ENCODE measurements at places on chromosomes 6 and 20.
A peak's percentile ranks its signal among the peaks of the same experiment; 100 is the strongest.

GRCh38 chr6:131758920-131759319 lies 48.1 kb upstream of the CTAGE9 start:
- DNase-seq: no peak

DNA sequence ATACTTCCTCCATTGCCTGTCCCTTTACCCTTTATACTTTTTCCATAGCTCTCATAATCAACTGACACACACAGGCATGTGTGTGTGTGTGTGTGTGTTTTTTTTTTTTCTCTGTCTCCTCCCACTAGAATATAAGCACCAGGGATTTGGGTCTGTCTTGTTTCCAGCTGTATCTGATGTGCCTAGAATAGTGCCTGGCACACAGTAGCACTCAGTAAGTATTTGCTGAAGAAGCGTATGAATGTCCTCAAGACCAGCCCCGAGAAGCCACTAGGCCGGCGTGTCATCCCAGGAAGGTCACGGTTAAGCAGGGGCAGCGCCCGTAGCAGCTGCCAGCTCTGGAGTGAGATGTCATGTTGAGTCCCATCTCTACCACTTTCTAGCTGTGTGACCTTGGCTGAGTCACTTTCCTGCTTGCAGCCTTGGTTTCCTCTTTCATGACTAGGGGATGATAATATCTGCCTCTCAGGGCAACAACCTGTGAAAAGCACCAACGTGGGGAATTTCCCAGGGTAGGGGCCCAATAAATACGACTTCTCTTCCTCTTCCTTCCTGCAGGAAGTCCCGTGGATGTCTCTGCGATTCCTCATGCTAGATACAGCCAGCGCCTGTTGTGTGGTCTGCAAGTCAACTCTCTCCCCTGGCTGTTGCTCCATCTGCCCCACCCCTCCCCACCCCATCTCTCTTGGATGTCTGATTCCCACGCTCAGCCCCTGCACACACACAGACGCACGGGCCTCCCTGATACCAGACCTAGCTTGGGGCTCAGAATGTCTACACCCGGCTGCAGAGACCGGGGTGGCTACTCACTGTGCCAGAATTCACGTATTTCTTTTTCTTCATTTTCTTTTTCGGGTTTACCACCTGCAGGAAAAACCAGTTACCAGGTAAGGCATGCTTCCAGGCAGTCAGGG lies 58.1 kb downstream of the RAB44 start:
- peak; percentile 58 for DNase-seq

DNA sequence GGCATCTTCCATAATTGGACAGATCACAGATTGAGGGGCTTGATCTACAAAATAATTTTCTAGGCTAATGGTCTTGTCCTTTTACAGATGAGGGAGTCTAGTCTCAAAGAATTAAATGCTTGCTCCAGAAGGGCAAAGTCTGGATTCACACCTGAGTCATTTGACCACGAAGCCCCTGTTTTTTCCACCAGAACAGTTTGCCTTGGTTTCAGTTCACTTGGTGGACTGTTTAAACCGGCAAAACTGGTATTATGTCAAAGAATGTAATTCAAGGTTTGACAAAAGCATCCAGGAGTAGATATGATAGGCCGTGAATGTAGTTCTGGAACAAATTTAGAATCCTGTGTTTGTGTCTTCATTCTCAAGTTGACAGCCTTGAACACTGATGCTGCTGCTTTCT lies 3.3 kb downstream of the MYO6 start:
- no peak for DNase-seq

DNA sequence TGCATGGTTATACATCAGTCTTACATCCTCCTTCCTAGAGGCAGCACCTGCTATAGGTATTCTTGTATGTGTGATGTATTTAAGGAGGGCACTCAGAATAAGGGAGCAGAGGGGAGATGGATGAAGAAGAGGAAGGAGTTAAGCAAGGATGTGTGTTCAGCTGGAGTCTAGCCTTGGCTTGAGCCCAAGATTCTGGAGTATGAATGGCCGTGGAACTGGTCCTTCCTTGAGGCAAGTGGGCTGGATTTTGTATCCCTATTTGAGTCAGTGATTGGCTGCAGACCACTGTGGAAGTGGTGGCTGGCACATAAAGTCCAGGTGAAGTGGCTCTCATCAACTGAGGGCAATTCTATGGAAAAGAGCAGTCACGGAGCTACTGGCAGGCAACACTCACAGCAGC lies 112.0 kb upstream of the RNF24 start:
- DNase-seq: no peak

DNA sequence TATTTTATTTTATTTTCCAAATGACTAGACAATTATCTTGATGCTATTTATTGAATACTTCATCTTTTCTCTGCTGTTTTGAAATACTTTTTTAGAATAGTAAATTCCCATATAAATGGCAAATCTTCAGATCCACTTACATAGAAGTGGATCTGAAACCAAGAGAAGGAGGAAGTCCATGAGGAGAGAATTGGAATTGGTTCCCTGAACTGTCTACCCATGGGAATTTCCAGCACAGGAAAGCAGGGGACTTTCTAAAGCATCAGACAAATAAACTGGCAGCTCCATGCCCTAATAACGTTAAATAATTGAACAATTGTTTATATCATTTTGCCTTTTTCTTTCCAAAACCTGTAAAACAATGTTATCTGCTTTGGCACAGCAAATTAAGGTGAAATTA lies 47.1 kb upstream of the PNRC1 start:
- DNase-seq: no peak

DNA sequence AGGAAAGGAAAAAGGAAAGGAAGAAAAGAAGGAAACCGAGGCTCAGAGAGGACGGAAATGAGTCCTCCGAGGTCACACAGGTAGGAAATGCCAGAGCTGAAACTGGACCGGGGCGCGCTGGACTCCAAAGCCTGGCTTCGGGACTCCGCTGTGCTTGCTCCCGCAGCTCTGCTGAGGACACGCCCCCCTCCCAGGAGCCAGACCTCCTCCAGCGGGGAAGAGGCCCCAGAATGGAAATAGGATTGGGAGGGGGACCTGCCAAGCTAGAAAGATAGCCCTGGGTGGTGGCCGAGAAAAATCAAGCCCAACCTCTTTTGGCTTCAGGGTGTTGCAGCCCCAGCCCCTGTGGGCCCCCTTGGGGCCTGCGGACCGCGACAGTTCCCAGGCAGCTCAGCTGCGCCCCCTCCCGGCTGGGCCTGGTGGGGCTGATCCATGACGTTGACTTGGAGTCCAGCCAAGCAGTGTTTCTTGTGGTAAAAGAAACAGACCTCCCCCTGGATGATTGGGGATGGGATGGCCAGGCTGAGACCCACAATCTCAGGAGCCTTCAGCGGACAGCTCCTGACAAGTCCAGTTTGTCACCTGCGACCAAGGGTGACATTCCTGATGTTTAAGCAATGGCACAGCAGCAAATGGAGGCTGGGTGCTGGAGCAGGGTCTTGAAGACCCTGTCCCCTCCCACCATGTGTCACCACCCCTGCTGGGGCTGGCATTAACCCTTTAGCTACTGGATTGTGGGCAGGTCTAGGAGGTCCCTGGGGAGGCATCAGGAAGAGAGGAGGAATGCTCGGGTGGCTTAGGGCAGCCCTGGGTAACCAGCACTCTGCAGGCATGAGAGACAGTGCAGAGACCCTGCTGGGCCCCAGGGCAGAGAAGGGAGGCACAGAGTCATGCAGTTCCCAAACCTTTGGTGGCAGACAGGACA lies 55.4 kb downstream of the RIPOR3 start:
- peak; percentile 70 for DNase-seq

- no peak for DNase-seq
Observed at GRCh38 chr6:112172540-112172939, 81.8 kb downstream of the LAMA4 start.

DNA sequence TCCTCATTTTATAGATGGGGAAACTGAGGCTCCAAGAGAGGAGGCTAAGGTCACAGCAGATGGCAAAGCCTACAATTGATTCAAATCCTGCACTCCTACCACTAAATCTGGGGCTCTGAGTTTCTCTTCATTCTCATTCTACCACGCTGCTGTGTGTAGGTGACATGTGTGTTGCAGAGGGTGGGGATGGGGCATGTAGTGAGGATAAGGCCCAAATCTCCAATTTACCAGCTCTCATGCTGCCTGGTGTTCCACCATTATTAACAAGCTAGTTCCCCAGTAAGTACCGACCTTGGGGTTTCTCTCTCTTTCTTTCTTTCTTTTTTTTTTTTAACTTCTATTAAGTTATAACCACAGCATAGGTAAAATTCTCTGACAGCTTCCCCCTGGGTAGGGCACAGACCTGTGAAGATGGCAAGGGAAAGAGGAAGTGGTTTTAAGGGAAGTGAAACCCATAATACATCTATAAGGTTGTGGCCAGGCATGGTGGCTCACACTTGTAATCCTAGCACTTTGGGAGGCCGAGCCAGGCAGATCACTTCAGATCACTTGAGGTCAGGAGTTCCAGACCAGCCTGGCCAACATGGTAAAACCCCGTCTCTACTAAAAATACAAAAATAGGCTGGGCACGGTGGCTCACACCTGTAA lies 13.0 kb upstream of the MATN4 start:
- DNase-seq: no peak

- no peak for DNase-seq
Observed at GRCh38 chr6:26223650-26224546, 136.7 kb downstream of the HFE start.

- DNase-seq: no peak
Observed at GRCh38 chr6:166656230-166657151, 29.4 kb upstream of the RPS6KA2 start.

GRCh38 chr6:159639721-159640120 lies 53.3 kb downstream of the SOD2 start:
- no peak for DNase-seq

- DNase-seq: no peak
Observed at GRCh38 chr6:102064142-102064541, 670.6 kb downstream of the GRIK2 start.

GRCh38 chr6:111857674-111858337 lies 15.4 kb downstream of the FYN start:
- DNase-seq: no peak

- no peak for DNase-seq
Observed at GRCh38 chr6:14544666-14545065, 427.1 kb downstream of the CD83 start.

GRCh38 chr20:1955217-1955616 lies 38.6 kb downstream of the PDYN start:
- no peak for DNase-seq

GRCh38 chr6:161017766-161018564 lies 26.4 kb downstream of the MAP3K4 start:
- no peak for DNase-seq

- no peak for DNase-seq
Observed at GRCh38 chr6:22332711-22333110, 35.9 kb upstream of the PRL start.

DNA sequence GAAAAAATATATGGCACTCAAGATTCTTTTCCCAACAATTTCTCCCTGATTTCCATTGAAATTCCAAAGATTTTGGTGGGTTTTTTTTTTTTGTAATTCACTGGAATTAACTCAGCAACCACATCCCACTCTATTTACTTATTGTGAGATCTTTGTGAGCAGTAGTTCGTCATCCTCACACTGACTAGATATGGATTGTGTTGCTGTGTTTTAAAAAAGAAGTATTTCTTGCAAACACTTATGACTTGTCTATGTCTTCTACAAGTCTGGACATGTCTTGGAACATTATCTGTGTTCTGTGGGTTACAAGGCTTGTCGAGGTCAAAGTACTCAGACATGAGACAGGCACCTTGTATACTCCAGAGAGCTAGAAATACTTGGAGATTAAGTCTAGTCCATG lies 7.3 kb upstream of the TENT5A start:
- no peak for DNase-seq

DNA sequence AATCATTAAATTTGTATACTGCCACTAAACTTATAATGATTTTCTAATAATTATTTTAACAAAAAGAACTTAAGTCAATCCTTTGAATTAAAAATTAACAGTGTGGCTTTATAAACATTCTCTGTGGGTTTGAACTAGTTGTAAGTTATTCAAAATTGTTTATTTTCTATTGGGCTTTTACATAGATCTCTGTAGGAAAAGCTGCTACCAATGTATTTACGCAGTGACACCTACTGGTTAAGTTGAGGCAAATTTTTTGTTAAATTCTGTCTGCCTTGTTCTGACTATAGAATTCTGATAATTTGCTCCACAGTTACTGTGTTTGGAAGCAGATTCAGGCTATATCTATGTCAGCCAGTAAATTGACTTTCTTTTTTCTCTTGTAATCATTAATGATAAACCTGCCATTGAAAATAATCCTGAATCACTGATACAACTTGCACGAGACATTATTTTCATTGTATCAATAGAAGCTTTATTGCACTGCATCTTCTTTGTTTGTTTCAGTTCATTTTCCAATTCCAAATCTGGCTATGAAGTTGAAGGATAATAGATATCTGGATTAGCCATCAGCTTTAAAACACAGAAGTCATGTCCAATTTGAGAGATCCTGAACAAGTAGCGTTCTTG lies 66.0 kb upstream of the UTRN start:
- no peak for DNase-seq

- no peak for DNase-seq
Observed at GRCh38 chr6:7902221-7902620, 8.4 kb downstream of the TXNDC5 start.

GRCh38 chr6:153047386-153047785 lies 44.9 kb upstream of the MTRF1L start:
- DNase-seq: no peak

GRCh38 chr6:134029495-134030455 lies 22.6 kb downstream of the SLC2A12 start:
- no peak for DNase-seq

DNA sequence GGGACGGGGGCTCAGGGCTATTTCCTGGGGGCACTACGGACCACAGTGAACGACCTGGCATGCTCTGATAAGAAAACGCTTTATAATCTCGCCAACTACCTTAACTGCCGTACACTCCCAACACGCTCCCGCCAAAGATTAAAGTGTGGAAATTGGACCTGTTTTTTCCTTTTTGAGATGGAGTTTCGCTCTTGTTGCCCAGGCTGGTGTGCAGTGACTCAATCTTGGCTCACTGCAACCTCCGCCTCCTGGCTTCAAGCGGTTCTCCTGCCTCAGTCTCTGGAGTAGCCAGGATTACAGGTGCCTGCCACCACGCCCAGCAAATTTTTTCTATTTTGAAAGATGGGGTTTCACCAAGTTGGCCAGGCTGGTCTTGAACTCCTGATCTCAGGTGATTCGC lies 346 bp upstream of the SLC44A4 start:
- DNase-seq: no peak

- no peak for DNase-seq
Observed at GRCh38 chr6:54112151-54112650, 958 bp downstream of the MLIP start.

GRCh38 chr6:12271997-12272396 lies 18.2 kb upstream of the EDN1 start:
- no peak for DNase-seq

DNA sequence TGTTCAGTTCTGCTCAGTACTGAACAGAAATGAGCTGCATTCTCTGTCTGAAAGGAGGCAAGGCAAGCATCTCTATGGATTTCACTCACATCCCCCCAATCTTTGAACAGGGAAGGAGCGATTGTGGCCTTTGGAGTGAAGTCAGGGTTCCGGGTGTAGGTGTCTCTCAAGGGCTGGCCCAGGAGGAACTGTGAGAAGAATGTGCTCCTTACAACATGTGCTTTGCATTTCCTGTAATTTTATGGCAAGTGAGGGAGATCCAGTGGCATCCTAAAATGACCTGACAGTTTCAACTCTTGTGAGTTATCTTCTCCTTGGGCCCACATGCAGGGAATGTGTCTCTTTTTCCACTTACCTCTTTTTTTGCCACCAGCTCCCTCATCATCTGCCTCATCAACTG lies 63.0 kb upstream of the RIN2 start:
- DNase-seq: no peak
